Coronary artery (tissue), 2 donors: ENCODE measurements at places on chromosomes 3 and 15.

DNA sequence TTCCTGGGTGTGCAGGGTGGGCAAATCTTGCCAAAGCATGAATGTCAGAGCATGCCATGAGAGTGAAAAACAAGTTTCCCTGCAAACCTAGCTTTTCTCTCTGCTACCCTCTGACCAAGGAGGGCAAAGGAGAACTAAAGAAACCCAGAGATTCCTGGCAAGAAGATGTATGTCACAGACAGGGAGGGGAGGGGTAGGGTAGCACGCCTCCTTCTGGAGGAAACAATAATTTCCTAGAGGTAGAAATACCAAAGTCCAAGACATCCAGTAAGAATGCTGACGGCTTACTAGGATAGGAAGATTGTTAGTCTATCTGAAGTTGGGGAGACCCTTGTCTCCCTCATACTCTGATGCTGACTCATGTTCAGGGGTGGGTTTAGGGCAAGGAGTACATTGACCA, 203.9 kb downstream of the NR1D2 start:
- no peak for DNase-seq

DNA sequence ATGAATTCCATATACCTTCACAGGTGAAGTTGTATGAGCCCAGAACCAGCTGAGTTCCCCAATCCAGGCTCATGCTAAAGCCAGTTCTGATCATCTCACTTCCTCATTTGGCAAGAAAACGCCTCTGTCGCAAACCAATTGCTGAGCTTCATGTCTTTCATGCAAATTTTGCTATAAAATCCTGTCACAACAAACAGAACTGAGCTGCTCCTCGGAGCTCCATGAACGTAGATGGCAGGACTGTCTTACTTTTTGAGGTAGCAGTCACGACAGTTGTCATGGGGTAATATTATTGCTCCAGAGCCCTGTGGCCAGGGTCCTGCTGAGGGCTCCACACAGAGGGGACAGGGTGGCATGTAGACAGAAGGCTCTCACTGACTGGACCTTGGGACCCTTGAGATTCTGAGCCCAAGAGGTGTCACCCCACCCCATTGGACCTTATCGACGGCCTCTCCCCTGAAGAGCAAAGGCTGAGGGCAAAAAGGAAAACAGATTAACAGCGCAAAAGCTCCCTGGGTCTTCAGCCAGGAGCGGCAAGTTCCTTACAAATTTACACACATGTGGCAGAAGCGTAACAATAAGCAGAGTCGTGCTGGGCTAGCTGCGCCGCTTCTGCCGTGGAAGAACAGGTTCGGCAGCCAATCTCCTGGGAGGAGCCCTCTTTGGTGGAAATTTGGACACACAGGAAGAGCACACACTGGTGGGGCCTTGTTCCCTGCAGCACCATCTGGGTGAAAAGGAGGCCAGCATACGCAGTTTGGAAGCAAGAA, 249.2 kb downstream of the OPA1 start:
- no peak for DNase-seq

DNA sequence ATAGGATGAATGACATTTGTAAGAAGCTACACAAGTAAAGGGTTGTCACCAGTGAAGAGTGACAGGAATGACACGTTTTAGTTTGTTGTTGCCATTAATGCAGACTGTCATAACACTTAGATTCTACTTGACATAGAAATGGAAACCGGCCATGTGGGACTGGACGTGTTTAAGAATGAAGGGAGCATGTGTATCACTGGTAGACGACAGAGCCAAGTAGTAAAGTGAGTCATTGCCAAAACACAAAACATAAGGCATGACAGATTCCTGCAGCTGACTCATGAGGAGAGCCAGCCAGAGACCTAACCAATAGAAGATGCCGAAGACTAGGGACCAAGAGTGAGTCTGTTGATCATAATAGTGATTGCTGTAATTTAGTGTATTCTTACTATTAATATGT, 106.2 kb upstream of the PLAAT1 start:
- no peak for DNase-seq

GRCh38 chr3:25854635-25855034, 64.7 kb downstream of the OXSM start:
- DNase-seq, result no peak

DNA sequence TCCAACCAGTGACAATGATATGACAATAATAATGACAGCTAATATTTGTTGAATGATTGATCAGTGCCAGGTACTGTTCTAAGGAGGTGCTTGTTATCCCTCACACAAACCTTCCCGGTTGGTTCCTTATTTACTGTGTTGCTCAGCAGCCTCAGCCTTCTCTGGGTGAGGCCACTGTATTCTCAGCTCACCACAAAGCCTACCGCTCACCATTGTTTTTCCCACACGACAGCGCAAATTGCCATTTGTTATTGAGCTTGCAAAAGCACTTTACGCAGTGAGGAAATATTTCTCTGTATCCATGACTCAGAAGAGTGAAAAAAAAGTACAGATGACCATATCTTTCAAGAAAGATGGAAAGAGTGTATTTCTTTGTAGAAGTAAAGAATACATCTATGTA, 49.5 kb upstream of the PDZRN3 start:
- DNase-seq, result no peak

DNA sequence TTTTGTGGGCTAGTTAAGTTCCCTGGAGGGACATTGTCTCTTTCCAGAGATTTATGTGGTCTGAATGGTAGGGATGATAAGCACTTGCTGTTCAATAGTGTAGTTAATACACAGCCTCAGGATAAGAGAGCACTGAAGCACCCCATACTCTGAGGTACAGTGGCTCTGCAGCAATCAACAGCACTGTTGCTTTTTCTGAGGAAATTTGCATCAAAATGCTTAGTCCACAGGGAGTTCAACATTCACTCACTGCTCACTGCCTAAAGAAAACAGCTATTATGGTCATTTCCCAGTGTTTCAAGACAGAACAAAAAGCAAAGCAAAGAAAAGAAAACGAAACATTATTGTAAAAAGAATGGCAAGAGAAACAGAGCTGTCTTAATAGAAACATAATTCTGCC, 441.9 kb downstream of the PLOD2 start:
- no peak for DNase-seq

- no peak for DNase-seq
Observed at GRCh38 chr15:33395846-33396245, 85.1 kb downstream of the RYR3 start.

- DNase-seq, result no peak
Observed at GRCh38 chr3:147921051-147921450, 511.9 kb downstream of the ZIC1 start.

GRCh38 chr3:4979428-4980228, at the start of gene BHLHE40:
TSS of gene BHLHE40 (plus strand) at chr3:4979437. CDS start at chr3:4979719, 282 bp downstream.
- no peak for DNase-seq
